ENCODE measurements at places on chromosomes 12 and 14.

- DNase-seq = no peak
Observed at GRCh38 chr12:78095623-78096022, 264.9 kb downstream of the NAV3 start.

DNA sequence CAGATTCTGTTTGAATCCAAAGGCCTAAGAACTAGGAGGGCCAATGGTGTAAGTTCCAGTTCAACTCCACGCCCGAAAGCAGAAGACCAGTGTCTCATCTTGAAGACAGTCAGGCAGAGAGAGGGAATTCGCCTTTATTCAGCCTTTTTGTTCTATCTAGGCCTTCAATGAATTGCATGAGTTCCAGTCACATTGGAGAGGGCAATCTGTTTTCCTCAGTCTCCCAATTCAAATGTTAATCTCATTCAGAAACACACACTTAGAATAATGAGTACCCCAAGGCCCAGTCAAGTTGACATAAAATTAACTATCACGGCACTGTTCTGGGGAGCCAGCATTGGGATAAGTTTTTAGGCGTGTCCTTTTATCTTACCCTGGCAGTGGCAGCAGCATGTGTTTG is 65.8 kb downstream of the C14orf39 start:
- DNase-seq = no peak

DNA sequence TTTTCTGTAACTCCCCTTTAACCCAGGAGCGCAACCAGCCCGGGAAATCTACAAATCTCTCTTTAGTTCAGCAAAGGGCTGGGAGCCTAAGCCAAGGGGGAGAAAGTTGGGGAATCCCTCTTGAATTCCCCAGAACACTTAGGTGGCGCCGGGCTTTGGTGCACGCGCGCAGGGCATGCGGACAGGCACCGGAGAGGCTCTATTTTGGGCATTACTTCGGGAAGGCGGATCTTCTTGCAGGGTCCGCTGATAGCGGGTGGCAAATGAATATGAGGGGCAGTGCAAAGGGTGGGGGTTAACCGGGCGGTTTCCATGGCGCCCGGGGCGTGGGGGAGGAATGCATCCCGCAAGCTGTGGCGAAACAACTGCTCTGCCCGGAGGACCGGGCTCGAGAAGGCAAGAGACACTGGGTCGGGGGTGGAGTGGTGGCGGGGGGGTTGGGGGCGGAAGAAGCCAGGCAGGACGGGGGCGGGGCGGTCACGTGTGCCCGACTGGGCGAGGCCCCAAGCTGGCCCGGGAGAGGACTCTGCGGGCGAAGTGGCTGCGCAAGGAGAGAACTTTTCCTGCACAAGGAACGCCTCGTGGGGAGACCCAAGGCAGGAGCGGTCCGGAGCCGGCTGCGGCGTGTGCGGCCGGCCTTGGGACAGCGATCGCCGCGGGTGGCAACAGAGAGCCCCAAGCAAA is at the start of gene FLVCR2:
TSS of gene FLVCR2 (plus strand) at position 519 of the 684 bp plus-strand sequence. CDS start 353 bp downstream, outside the sequence.
- DNase-seq = peak; percentile 41

GRCh38 chr14:101110729-101111619 is 207.5 kb upstream of the RTL1 start:
- no peak for DNase-seq

- peak; percentile 75 for DNase-seq
Observed at GRCh38 chr12:89353188-89353822, 1.0 kb upstream of the DUSP6 start.

- DNase-seq = no peak
Observed at GRCh38 chr14:79658221-79658620, 553.1 kb downstream of the DIO2 start.

DNA sequence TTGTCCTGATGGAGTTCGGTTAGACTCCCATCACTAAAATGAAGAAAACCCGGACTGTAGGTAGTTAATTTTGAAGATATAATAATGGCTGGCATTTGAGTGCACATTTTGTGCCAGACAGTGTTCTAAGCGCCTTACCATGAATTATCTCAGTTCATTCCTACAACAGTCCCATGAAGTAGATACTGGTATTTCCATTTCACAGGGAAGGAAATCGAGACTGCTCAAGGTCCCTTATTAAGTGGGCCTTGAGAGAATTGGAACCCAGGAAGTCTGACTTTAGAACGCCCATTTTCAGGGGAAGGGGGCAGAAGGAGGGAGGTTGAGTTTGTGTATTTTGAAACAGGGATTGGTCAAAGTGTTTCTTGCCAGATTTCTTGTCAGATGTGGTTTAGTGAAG is 855 bp downstream of the MNAT1 start:
- no peak for DNase-seq

GRCh38 chr12:2955888-2956287 is 3.3 kb upstream of the TEAD4 start:
- no peak for DNase-seq

DNA sequence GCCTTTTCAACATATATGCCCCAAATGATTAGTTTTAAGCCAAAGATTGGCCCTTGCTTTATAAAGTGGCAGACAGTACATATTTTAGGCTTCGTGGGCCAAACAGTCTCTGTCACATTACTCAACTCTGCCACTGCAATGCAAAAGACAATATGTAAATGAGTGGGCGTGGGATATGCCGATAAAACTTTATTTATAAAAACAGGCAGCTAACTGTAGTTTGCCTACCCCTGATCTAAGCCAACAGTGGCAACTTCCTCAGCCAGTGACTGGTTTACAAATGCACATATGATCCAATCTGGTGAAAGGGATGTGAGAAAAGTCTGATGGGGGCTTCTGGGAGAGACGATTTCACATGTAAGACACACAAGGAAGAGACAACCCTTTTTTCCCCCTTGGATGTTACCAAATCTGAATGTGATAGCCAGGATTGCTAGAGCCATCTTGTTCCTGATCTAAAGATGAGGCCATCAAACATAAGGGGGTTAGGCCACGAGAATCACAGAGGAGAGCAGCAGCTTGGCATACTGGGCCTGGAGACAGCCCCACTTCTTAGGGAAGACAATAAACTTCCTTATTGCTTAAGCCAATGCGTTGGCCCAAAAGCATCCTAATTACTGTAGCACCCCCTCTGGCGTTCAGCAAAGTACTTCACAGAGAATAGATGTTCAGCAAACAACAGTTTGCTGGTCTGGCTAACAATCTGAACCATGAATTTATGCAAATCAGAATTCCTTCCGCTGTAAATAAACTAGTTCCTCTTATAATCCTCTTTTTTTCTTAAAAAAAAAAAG is 75.2 kb upstream of the TMCC3 start:
- peak; percentile 26 for DNase-seq

GRCh38 chr14:64060648-64061096 is 207.9 kb downstream of the SYNE2 start:
- DNase-seq = peak; percentile 51

DNA sequence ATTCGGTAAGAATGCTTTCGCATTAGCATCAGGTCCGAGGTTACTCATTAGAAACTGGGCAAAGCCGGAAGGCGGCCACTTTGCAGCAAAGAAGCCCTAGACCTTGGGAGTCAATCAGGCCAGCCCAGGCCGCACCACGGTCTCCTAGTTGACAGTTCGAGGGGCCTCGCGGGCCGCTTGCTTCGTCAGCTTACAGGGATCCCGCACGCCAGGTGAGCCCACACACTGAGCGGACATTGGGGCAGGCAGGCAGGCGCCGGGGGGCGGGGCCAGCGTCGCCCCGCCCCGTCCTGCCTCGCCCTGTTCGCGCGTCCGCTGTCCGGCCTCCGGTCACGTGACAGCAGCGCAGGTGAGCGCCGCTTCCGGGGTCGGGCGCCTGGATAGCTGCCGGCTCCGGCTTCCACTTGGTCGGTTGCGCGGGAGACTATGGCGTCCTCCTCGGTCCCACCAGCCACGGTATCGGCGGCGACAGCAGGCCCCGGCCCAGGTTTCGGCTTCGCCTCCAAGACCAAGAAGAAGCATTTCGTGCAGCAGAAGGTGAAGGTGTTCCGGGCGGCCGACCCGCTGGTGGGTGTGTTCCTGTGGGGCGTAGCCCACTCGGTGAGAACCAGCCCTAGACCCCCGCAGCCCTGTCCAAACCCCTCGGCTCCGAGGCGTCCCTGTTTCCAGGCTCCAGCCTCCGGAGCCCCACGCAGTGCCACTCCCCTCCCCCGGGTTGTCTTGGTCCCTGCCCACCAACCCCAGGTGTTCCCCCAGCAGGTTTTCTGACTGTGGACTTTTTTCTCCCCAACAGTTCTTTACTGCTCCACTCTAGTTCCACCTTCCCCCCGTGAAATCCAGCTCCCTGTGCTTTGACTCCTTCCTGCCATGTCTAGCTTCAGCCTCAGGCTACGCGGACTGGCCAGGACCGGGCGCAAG is at the start of gene PIP4K2C:
TSS of gene PIP4K2C (plus strand) at position 329 of the 918 bp plus-strand sequence. CDS start at position 427, 98 bp downstream.
- DNase-seq = peak; percentile 31

DNA sequence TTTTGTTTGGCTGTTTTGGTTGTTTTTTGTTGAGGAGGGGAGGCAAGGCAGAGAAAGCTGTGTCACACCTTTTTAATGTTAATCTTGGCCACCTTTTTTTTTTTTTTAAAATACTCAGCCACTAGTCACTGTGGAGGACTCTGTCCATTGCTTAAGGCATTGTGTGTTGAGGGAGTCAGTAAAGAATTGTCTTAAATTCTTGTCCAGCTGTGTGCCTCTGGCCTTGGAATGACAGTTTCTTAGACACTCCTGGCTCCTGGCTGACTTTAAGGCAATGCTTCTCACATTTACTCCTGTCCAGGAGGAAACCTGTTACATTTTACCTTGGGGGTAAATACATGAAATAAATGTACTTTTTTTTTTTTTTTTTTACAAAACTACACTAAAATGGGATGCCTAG is 18.1 kb upstream of the SMCO2 start:
- DNase-seq = no peak

- DNase-seq = no peak
Observed at GRCh38 chr14:101047326-101047725, 143.8 kb upstream of the RTL1 start.

DNA sequence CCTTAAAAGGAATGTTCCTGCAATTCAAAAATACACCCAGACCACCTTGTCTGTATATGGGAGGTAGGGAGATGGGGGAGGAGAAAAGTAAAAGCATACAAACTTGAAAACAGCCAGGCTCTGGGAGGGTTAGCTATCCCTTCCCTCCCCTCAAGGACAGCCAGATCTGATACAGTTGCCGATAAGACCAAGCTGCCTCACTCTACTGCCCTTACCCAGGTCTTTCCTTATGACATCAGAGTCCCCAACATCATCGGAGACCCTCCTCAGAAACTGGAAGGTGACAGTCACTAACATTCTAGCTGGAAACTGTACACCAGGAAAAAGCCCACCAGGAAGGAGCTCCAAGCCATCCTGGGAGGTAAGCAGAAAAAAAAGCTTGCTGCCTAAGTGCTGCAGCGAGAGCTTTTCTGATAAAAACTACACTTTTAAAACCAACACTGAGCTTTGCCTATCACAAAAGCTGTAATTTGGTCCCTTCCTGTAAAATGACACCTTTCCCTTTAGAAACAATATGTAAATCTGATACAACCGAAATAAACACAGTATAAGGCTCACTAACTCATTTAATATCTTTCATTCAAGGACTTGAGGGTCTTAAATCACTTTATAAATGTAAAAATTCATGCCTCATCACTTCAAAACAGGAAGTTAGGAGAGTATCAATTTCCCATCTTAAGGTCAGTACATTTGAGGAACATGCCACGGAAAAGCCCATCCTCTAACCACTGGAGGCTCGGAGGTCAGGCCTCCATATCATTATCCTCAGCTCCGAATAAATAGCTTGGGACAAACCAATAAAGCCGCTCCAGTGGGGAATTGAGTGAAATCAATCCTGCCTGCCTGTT is 20.4 kb upstream of the PLEKHH1 start:
- DNase-seq = no peak

- DNase-seq = no peak
Observed at GRCh38 chr14:52046376-52046917, 22.4 kb downstream of the NID2 start.

- DNase-seq = peak; percentile 14
Observed at GRCh38 chr12:120692524-120693033, 5.6 kb downstream of the MLEC start.

DNA sequence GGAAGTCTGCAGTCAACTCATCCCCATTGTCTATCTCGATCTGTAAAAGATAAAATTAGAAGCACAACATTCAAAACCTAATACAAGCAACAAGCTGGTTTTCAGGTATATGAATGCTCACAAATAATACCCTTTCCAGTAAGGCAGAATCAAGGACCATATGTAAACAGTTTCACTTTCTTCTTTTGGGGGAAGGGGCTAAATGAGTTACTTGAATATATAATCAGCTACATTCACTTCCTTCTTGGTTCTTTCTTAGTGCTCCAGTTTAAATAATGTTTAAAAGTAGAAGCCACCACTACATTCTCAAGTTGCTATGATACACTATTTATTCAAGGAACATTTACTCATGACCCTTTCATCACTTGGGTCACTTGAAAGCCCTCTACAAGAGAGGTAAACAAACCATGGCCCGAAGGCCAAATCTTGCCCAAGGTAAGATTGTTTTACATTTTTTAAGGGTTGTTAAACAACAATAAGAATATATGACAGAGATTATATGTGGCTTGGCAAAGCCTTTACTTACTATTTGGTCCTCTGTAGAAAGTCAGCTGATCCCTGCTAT is 10.3 kb downstream of the TWF1 start:
- DNase-seq = no peak

- peak; percentile 28 for DNase-seq
Observed at GRCh38 chr12:107320033-107320928, 226.9 kb upstream of the CRY1 start.

DNA sequence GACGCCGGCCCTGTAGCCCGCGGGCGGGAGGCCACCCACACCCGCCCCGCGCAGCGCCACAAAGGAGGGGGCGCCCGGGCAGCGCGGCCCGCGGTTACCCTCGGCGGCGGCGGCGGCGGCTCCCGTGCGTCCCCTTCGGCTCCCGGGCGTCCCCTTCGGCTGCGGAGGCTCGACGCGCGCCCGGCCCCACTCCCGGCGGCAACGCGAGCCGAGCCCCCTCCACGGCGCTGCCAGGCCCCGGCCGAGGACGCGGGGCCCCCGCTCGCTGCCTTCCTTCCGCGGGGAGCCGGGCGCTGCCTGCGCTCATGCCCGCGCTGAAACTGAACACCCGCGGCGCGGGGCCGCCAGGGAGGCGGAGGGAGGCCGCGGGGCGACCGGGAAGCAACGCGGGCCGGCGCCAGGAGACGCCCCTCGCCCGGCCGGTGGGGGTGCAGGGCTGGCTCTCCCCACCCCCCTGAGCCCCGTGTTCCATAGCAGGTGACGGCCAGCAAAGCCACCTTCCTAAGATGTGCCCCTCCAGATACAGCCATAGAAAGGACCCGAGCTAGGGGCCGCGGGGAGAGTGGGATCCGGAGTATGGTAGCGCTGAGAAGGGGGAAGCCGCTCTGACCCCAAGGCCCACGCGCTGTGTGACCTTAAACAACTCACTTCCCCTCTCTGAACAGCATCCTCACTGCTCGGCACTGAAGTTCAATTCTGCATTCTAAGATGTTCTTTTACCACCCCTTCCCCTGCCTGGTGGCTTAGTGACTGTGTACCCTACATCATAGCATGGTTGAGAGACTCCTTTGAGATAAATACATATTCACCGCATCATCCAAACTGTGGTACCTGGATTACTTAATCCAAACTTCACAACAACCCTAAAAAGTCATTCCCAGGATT is 42.8 kb downstream of the KDM2B start:
- DNase-seq = no peak

All from fibroblast of skin of scalp (primary cell).